ENCODE measurements at places on chromosomes 3 and 15.

GRCh38 chr3:62951037-62951613, 75.9 kb upstream of the CADPS start:
- DNase-seq: no peak

GRCh38 chr15:30973379-30973778, 18.0 kb downstream of the MTMR10 start:
- no peak for DNase-seq

DNA sequence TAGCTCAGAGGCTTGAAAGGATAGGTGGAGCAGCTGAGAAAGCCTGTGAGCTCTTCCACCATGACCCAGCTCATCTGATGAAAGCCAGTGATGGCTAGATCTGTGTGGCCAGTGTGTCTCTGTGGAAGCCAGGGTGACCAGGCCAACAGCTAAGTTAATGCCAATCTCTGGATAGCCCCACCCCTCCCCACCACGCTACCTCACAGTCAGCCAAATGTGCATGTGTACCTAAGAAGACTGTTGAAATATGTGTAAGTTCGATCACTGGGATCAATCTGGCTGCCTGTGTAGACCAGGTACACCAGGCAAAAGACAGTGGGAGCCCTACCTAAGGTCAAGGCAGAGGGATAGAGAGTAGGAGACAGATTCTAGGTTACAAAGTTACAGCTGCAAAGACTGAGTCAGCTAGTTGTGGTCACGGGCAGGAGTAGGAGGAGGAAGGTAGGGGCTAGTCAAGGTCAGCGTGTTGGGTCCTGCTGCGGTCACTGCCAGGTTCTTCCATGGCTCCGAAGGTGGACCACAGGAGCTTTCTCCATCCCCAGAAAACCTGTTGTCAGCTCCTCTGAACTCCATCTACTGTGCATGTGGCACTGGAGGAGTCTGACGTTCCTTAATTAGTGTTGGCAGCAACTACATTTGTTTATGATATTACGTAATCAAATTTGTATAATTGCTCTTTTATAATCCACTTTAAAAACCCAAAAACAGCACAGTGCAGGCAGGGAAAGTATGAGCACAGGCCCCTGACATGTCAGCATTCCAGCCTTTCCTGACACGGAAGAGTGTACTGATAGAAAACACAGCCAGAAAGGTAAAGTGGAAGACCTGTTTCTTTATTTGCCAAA, 318.0 kb downstream of the CLSTN2 start:
- DNase-seq: no peak

DNA sequence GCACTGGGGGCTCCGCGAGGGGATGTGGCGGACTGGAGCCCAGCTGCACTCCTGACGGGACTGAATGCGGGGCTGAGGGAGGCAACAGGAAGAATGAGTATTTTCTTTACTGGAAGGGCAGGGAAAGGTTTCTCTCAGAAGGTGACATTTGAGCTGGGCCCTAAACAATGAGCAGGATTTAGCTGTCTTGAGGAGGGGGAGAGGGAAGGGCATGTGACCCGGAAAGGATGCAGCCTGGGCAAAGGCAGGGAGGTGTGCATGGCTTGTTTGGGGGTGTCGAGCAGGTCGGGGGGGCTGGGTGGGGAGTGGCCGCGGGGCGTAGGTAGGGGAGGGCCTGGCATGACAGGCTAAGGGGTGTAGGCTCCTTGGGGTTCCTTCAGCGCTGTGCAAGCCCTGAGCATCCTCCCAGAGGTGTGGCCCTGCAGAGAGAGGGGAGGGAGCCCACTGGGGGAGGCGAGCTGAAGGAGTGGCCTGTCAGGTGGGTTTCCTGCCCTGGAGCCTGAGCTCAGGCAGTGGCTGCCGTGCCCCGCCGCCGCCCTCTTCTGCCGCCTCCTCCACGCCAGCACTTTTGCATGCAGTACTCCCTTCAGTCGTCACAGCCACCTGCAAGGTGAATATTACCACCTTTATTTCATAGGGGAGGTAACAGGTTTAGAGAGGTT, 17.2 kb upstream of the ANKDD1A start:
- DNase-seq: no peak

DNA sequence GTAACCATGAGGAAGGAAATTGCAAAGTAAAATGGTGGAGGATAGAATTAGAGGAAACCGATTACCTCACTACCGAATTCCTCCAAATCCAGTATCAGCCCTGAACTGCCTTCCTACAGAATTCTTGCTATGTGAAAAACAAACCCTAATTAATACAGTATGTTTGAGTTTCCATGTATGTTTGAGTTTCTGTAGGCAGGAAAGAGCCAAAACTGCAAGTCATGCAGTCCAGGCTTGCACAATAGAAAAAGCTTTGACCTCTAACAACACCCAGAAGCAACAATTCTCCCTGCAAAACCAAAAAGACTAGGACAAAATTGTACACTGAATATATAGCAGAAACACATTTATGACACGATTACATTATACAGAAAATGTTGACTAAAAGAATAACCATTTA, 614.8 kb downstream of the DIPK2A start:
- peak; percentile 36 for DNase-seq

DNA sequence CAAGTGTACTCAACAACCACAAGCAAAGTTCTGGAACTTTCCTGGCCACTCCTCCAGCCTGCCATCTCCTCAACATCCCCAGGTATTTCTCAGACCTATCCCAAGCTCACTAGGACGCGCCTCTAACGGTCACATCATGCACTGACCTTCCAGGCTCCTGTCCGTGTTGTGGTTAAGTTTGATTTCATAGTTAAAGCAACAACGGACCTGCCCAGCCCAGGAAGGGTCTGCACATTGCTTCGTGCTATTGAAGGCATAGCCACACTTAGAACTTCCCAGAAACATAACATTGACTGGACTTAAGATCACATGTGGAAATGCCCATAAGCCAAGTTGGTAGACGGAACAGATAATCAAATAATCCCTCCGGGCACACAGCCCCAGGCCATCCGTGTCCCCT, 85.1 kb downstream of the OCA2 start:
- DNase-seq: no peak

- no peak for DNase-seq
Observed at GRCh38 chr3:185488465-185488864, 10.4 kb downstream of the TMEM41A start.

DNA sequence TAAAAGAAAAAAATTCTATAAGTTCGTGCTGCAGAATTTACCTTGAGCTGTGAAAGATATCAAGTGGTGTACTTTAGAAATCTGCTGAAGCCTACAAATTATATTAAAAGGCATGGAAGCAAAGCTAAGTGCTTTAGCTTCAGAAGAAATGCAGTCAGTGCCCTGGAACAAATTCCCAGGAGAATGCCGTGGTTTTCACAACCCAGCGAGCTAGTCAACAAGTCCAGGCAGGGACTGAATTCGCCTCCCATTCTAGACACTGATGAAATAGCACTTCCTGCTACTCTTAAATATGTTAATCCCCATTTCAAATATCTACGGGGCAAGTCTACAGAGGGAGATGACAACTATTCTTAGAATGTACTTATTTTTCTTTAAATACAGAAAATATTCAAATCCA, 326.4 kb upstream of the IGF1R start:
- DNase-seq: peak; percentile 11

- peak; percentile 30 for DNase-seq
Observed at GRCh38 chr3:114770874-114771273, 376.2 kb downstream of the ZBTB20 start.

- DNase-seq: no peak
Observed at GRCh38 chr3:193997228-193998122, 138.5 kb upstream of the HES1 start.

DNA sequence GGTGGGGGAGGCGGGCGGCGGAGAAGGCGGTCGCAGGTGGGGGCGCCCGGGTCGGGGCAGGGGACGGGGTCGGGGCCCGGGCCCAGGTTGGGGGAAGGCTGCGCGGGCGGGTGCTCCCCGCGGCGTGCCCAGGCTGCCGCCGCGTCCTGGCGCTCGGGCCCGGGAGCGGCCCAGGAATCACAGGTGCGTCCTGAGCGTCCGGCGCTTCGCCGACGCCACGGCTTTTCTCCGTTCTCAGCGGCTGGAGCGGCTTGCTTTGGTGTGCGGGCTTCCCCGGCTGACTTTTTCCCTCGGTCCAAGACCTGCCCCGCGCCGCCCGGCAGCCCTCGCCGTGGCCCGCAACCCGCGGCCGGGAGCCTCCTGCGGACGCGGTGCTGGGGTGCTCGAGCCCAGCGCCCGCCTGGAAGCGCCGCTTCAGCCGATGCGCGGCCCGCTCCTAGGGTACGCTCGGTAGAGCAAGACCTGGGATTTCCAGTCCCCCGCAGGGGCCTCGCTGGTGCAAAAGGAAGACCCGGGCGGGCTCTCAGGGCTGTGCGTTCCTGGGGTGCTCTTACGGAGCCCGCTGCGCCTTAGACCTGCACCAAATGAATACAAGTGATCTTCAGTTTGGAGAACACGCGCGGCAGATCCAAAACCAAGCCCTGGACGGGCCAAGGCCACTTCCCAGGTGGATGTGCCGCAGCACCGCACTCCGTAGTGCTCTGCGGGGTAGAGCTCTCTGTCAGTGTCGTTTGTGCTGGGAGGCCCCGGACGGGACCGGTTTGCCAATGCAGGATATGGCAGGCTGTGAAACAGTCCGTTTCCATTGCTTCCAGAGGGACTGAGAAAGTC, 639 bp downstream of the NIPA1 start:
- no peak for DNase-seq

- no peak for DNase-seq
Observed at GRCh38 chr3:156797368-156797767, 28.8 kb upstream of the LEKR1 start.

- DNase-seq: no peak
Observed at GRCh38 chr3:65890328-65890727, 148.4 kb downstream of the MAGI1 start.

DNA sequence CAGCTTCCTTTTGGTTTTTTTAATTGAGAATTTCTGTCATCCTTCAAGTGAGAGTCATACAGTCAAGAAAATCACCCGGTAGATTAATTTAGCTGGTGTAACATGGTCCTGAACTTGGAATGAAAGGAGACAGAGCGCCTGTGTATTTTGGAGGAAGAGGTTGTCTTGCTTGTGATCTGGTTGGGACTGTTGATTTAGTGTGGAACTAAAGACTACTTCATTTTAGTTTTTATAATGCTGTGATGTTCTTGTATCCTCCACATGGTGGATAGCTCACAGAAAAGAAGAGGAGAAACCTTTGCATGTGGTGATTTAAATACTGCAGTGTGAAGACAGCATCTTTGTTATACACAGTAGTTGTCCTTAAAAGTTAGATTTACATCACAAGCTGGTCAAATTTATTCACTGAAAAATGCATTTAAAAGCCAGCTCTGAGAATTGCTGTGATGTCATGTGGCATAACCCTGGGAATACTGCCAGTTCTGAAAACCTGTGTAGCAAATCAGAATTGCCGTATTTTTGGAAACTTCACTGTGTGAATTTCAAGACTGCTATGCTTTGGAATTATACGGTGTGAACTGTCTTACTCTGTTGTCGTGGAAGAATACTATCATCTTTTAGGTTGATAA, 268.5 kb downstream of the PTPRG start:
- no peak for DNase-seq

GRCh38 chr3:194112120-194113106, 23.5 kb upstream of the HES1 start:
- DNase-seq: no peak

DNA sequence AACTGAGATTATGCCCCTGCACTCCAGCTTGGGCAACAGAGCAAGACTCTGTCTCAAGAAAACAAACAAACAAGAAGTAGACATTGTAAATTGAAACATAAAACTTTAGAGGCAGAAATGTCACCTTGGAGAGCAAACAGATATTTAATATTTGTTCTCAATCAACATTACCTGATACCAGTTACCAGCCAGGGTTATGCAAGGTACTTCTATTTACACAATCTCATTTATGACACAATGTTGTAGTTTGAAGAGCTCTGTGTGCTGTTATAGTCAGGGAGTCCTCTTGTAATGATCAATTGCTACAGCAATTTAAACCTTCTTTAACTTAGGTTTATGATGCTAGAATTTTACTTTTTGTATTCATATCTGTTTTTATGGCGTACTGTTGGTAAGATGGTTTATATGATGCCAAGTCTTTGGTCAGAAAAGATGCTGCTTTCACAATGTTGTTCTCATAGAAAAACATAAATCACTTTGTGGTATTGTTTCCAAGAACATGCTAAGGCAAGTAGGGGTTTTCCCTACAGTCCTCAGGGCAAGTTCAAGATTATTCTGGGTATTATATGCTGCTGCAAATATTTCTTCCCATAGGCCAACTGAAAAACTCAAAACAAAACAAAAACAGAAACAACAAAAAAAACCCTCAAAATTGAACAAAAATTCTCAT, 173.5 kb downstream of the TNIK start:
- no peak for DNase-seq

- DNase-seq: peak; percentile 13
Observed at GRCh38 chr15:71780115-71780976, 30.0 kb upstream of the NR2E3 start.

GRCh38 chr3:38690185-38690584, 40.7 kb upstream of the SCN5A start:
- DNase-seq: no peak

DNA sequence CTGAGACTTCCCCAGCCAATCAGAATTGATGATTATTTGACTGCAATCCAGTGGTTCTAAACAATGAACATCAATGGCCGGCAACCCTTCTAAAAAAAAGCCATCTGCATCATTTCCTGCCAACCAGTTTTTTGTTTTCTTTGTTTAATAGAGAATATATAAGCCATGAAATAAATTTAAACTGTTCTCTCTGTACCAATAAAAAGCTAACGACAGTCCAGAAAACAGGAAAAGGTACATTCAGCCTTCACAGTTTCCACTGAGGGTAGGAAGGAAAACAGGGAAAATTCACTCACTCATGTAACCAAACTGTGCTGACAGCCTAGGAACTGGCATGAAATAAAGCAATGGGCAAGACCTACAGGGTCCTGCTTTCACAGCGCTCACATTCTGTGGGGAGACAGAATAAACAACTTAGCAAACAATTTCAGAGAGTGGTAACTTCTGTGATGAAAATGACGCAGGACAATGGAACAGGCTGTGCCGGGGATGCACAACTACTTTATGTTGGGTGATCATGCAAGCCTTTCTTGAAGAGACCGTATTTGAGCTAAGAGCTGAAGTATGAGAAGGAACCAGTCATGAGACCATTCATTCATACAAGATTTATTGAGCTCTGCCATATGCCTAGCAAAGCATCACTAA, 630.1 kb downstream of the MAGI1 start:
- no peak for DNase-seq

All from MV-4-11 (cell line).